ENCODE measurements at places on chromosomes 6 and 20.

- no peak for DNase-seq
These were observed 26.1 kb downstream of the SCP2D1 start for GRCh38 chr20:18839507-18840247.

GRCh38 chr6:149336609-149336928 is 19.1 kb downstream of the TAB2 start:
- DNase-seq, result no peak

DNA sequence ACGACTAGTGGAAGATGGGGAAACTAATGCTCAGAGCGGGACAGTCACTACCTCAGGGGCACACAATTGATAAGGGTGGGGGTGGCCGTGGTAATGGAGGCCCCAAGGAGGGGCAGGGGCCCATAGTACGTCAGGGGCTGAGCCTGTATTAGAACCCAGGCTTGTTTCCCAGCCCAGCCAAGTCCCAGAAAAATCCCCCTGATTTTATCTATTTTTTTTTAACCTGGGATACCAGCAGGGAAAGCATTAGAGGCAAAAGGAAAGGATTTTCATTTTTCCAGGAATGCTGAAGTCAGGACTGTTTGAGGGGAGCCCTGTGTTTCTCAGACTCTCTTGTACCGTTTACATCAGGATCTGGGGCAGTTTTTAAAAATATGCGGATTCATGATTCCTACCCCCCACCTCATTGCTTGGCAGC is 382 bp downstream of the MYH7B start:
- DNase-seq, result no peak

GRCh38 chr20:50163570-50164317 is 10.2 kb upstream of the PEDS1 start:
- no peak for DNase-seq

GRCh38 chr20:49006446-49006980 is 39.6 kb upstream of the CSE1L start:
- no peak for DNase-seq
